ENCODE measurements at places on chromosomes 2 and 18.

- no peak for DNase-seq
Observed at GRCh38 chr2:240972636-240973521, 25.5 kb upstream of the SNED1 start.

DNA sequence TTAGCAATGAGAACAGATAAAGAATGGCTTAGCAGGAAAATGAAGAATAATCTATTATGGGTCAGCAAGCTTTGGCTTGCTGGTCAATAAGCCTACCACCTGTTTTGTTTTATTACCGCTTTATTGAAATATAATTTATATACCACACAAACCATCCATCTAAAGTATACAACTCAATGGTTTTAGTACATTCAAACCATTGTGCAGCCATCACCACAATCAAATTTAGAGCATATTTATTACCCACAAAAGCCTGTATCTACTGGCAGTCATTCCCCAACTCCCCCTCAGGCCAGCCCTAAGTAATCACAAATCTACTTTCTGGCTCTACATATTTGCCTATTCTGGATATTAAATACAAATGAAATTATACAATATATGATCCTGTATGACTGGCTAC lies 17.2 kb downstream of the PPP3R1 start:
- no peak for DNase-seq

GRCh38 chr2:128438091-128438490 lies 119.4 kb upstream of the HS6ST1 start:
- no peak for DNase-seq

DNA sequence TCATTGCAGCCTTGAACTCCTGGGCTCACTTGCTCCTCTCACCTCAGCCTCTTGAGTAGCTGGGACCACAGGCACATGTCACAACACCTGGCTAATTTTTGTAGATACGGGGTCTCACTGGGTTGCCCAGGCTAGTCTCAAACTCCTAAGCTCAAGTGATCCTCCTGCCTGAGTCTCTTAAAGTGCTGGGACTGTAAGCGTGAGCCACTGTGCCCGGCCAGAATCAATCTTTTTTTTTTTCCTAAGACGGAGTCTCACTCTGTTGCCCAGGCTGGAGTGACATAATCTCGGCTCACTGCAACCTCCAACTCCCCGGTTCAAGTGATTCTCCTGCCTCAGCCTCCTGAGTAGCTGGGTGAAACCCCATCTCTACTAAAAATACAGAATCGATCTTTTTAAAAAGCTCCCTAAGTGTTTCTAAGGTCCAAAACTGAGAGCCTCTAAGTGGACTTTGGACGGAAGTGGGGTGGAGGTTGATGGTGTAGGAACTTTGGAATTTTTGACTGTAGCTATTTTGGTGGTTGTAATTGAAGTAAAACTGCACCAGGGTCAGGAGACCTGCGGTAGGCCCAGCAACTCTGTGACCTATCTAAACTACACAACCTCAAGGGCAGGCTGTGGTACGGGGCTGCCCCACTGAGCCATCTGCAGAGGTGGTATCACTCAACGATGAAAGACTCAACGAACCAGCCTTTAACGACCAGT lies 82.9 kb downstream of the POLR1A start:
- no peak for DNase-seq

- no peak for DNase-seq
Observed at GRCh38 chr2:219296631-219297391, 12.4 kb downstream of the PTPRN start.

GRCh38 chr2:180524499-180524898 lies 455.9 kb upstream of the UBE2E3 start:
- DNase-seq, result no peak

- DNase-seq, result no peak
Observed at GRCh38 chr2:216084547-216084946, 2.8 kb downstream of the TMEM169 start.

GRCh38 chr2:66560683-66561082 lies 125.8 kb downstream of the MEIS1 start:
- DNase-seq, result no peak

DNA sequence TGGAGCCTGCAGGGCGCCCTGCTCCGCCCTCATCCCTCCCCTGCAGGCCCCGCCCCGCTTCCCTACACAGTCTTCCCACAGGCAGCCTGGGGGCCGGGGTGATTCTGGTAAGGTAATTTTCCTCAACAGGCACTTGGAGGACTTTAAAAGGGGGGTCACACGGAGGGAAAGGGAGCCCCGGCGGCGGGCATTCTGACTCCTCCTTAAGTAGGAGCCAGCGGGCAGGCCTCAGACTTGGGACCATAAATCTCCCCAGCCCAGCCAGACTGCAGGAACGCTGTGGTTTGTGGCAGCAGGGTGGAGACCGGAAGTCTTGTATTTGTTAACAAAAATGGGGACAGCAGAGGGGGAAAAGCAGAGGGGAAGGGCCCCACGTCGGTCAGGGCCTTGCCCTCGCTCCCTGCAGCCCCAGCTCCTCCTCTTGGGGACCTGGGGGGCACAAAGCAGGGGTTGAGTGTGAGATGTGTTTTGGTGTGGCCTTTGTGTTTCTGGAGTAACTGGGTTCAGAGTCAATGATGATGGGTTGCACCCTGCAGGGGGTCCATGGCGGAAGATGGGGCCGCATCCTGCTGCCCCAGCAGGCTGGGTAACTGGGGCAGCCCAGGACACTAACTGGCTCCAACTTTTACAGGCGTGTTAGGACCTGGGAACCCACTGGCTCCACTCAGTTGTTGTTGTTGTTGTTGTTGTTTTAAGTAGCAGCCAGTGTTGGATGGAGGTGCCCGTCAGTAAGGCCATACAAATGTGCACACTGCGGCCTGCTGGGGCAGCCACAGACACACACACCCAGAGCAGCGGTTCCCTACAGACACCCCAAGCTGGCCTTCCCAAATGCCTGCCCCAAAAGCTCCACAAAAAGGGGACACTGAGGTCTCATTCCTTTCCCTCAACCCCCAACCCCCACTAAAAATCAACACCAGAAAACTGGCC lies 27.7 kb downstream of the SMAD7 start:
- DNase-seq, result peak; percentile 52

GRCh38 chr2:171703574-171704347 lies 16.5 kb downstream of the DYNC1I2 start:
- DNase-seq, result peak; percentile 59

DNA sequence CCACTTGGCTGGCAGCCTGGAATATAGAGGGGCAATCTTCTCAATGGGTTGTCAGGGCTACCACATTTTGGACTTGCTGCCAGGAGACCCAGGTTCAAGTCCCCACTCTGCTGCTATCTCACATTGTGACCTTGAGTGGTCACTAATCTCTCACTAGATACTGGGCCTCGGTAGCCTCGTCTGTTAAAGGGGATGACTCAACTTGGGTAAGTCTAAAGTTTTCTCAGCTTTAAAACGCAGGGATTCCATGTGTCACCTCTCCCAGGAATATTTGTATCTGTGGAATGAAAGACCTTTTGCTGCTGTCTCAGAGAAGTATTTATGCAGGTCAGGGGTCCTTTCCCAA lies 86.3 kb downstream of the SEMA4F start:
- no peak for DNase-seq

DNA sequence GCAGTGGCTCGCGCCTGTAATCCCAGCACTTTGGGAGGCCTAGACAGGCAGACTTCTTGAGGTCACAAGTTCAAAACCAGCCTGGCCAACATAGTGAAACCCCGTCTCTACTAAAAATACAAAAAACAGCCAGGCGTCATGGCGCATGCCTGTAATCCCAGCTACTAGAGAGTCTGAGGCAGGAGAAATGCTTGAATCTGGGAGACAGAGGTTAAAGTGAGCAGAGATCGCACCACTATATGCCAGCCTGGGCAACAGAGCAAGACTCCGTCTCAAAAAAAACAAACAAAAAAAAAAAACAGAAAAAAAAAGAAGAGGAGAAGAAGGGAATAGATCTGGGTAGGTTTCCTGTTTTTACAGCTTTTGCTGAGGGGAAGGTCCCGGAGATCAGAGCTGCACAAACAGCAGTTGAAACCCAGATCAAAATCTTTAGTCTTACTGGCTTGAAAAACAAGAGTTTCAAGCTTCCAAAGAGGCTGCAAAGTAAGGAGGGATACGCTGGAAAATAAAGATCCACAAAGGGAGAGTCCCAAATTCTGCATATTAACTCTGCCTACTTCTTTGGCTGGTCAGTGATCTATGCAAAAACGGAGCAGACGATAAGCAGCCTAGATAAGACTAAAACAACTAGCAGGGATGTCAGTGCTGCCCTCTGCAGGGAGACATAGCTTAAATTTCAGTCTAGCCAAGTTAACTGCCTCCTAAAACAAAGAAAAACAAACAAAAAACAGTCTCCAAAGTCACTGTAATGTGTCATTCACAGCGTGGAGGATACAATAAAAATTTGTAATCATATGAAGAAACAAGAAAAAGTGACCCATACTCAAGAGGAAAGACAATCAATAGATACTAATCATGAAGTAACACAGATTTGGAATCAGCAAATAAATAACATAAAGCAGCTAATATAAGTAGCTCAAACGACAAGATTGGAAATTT lies 74.1 kb downstream of the TLK1 start:
- peak; percentile 92 for DNase-seq

GRCh38 chr2:234038076-234038802 lies 12.3 kb upstream of the SPP2 start:
- no peak for DNase-seq

DNA sequence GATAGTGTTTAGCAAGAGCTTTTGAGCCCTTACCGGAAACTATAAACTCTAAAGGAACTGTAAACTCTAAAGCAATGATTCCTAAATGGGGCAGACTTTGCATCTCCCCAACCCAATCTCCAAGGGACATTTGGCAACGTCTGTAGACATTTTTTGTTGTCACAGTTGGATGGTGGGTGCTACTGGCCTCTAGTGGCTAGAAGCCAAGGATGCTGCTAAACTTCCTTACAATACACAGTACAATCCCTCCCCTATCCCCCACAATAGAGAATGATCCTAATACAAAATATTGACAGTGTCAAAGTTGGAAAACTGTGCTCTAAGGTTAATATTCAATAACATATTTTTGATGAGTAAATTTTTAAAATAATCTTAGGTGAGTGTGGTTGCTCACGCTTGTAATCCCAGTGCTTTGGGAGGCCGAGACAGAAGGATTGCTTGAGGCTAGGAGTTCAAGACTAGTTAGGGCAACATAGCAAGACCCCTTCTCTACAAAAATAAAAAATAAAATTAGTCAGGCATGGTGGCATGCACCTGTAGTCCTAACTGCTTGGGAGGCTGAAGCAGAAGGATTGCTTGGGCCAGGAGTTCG lies 66.7 kb downstream of the PTPN4 start:
- peak; percentile 49 for DNase-seq

- no peak for DNase-seq
Observed at GRCh38 chr18:70249118-70249517, 39.7 kb upstream of the SOCS6 start.

DNA sequence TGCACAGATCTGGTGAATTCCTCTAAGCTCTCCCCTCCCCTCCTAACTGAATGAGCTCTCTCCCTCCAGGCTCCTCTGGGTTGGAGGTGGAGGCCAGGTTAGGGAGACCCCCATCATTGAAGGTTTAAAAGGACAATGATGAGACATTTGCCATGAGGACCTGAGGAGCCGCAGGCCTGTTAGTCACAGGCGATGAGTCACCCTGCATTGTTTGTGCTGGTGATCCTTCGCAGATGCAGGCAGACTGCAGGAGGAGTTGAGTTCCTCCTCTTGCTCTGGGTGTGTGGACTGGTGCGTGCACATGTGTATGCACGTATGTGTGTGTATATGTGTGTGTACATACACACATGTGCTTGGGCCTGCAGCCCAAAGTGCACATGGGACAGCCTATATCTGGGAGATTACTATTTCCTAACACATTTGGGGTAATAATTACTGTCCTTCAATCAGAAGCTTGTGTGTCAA lies 42.0 kb downstream of the MCFD2 start:
- DNase-seq, result peak; percentile 94

DNA sequence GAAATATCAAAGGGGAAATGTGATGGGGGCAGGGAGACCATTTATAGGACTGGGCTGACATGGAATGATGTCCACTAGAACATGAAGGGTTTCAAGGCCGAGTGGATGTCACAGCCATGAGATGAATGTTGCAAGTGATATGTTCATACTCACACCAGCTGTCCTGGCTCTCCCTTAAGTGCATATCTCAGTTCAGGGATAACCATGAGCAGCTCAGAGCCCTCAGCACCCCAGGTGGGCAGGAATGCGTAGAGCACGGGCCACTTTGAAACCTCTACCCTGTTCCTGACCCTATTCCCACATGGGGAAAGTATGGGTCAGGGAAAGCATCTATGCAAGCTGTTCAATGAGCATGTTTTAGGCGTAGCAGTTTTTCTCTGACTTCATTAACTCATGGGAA lies 12.4 kb upstream of the EML4 start:
- no peak for DNase-seq

GRCh38 chr2:129887688-129888266 lies 91.7 kb upstream of the RAB6C start:
- no peak for DNase-seq

DNA sequence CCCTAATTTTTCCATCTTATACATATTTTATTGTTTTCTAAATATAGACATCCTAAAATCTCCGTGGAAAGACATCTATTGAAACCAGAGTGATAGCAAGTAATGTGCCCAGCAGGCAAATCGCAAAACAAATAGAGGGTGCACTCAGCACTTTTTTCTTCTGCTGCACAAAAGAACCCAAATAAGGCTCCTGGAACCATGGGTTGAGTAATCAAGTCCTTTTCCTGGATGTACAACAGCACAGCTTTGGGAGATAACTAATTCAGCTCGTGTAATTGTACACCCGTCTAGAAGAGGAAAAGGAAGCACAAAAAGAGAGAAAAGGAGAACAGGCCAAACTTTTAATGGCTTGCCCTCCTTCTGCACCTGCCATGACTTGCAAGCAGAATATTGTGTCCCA lies 126.9 kb upstream of the TLK1 start:
- DNase-seq, result no peak

GRCh38 chr2:191560411-191560980 lies 117.4 kb upstream of the NABP1 start:
- DNase-seq, result no peak

DNA sequence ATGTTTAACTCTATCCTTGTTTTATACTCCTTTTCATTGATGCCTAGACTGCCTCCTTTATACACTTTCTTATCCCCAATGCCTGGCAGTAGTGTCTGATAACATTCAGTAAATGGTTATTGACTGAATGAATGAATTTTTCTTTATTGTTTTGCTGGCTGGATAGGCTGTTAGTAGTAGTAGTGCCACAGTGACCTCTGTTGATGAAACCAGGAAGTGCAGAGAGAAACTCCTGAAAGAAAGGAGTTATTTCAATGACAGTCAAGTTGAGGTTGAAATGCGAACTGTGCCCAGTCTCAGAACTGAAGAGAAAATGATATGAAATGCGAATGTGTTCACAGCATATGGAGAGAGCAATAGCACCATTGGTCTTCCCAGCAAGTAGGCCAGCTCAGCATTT lies 26.8 kb upstream of the SLC9A2 start:
- DNase-seq, result peak; percentile 36

DNA sequence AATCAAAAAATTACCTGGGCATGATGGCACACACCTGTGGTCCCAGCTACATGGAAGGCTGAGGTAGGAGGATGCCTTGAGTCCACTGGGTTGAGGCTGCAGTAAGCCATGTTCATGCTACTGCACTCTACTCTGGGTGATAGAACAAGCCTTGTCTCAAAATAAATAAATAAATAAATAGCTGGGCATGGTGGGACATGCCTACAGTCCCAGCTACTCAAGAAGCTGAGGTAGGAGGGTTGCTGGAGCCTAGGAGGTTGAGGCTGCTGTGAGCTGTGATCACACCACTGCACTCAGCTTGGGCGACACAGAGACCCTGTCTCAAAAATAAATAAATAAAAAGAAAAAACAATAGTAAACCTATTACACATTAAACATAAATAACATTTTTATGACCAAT lies 3.0 kb downstream of the AP1S3 start:
- DNase-seq, result no peak
